Nephron progenitor cell (in vitro differentiated cells): ENCODE measurements at places on chromosomes 5 and 9.

- DNase-seq: no peak
These were observed 290.1 kb downstream of the ZSWIM6 start for GRCh38 chr5:61622156-61622555.

DNA sequence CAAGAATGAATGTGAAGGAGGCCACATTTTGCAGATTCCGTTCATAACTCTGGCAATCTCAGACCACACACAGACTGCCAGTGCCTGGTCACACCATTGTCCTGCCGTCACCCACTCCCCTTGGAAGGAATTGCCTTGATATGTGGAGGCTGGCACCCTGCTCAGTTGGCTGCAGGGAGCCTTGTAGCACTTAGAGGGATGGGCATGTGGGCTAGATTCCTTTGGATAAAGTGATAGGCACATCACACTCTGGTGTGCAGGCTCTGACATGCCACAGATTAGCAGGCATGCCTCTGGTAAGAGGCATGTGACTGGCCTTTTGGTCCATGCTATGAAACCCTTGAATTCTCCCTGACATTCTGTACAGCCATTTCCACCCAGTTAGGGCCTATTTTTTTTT lies 254.6 kb upstream of the PIK3R1 start:
- no peak for DNase-seq

DNA sequence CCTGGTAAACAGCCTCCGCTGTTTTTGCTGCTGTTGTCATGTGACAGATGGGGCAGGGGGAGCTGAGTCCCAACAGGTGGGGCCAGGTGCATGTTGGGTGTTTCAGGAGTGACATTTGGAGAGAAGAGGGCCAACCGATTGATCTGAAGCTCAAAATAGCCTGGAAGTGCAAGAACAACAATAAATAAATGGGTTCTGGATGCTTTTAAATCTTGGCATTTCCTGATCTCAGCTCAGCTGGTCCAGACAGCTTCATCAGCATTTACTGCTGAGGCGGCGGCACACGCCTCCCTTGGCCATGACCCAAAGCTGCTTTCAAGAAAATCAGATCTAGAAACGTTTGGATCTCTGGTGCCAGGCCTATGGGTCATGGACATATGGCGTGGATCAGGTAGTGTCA lies 70.5 kb downstream of the PPARGC1B start:
- DNase-seq: no peak

- no peak for DNase-seq
These were observed 40.2 kb upstream of the ROPN1L start for GRCh38 chr5:10401498-10401897.

- DNase-seq: no peak
These were observed 191.7 kb upstream of the NR3C1 start for GRCh38 chr5:143594902-143595818.

DNA sequence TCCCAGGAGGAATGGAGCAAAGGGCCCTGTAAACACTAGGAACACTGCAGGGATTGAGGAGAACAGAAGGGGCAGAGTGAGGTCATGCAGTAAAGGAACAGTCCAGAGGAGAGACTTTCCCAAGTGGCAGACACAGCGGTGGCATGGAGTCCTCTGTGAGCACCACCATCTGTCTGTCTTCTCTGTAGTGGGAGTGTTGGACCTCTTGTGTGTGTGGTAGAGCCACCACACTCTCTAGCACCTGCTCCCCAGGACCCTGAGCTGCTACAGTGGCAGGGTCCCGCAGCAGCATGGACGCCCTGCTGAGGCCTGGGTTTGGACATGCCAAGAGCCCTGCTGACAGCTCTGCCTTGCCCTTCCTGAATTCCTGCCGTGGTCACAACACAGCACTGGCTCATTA lies 75.7 kb upstream of the LARP1 start:
- DNase-seq: no peak
